NCI-H146 (cell line): ENCODE measurements at places on chromosomes 3 and 15.

DNA sequence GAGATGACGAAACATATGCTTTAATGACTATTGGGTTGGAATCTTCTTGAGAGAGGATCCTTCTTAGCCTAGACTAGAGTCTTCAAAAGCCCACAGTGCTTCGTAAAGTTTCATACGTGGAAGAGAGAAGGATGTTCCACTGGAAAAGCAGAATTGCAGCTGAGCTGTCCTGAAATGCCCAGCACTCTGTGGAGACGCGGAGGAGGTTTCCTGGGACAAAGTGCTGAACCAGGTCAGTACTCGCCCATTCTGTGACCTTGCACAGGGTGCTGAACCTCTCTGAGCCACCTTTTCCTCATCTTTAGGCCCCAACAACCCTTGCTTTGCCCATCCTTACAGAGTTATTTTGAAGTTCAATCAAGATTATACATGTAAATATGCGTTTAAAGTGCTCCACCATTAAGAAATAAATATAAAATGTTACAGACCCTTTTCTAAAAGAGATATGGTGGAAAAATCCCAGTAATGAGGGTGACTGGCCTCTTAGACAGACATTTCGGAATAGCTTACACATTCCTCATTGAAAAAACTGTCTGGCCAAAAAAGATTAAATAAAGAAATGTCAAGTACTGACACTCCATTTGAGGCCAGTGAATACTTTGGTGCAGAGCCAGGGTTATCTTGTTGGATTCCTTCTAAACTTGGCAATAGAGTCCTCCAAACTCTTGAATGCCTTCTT is 4.2 kb upstream of the MAGEF1 start:
- no peak for DNase-seq

DNA sequence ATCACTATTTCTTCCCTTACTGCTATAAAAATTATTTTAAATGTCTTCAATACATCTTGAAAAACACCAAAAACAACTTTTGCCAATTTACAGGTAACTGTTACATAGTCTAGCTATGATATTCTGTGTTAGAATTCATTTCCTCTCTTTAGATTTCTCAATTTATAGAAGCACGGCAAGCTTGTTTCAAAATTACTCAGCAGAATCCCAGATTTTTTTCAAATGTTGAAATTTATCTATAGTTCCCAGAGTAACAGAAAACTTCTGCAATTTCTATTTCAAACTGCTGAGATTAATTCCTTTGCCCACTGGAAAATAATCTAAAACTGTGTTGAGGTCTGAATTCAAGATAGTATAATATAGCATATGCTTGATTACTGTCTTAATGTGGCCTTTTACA is 41.2 kb downstream of the CCPG1 start:
- DNase-seq, result no peak

GRCh38 chr3:31274326-31275024 is 258.2 kb upstream of the STT3B start:
- no peak for DNase-seq

- no peak for DNase-seq
These were observed 58.1 kb downstream of the FOXP1 start for GRCh38 chr3:71525391-71525790.

DNA sequence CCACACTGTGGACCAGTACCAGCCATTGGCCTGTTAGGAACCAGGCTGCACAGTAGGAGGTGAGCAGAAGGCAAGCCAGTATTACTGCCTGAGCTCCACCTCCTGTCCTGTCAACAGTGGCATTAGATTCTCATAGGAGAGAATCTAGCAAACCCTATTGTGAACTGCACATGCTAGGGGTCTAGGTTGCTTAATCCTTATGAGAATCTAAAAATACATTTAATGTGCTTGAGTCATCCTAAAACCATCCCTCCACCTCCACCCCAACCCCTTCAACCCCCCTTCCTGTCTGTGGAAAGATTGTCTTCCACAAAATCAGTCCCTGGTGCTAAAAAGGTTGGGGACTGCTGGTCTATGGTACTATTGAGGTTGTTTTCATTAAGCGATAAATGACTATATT is 49.3 kb upstream of the KCNAB1 start:
- no peak for DNase-seq

- DNase-seq, result no peak
These were observed 2.3 kb downstream of the PLXND1 start for GRCh38 chr3:129603991-129604749.
